ENCODE measurements at places on chromosomes 7 and 10.

DNA sequence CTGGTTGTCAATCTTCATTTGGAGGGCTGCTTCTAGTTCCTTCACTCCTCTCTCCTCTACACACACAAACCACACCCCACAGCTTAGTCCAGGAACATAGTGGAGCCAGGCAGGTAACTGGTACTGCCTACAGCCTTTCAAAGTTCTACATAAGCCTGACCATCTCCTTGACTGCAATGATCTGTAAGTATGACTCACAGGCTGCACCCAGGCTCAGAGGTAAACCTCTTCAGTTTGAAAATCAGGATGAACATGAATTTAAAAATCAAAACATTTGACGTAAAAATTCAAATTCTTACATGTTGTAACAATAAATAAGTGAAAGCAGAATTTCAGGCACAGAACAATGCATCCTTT lies 68.7 kb upstream of the C10orf120 start:
- DNase-seq, result no peak

DNA sequence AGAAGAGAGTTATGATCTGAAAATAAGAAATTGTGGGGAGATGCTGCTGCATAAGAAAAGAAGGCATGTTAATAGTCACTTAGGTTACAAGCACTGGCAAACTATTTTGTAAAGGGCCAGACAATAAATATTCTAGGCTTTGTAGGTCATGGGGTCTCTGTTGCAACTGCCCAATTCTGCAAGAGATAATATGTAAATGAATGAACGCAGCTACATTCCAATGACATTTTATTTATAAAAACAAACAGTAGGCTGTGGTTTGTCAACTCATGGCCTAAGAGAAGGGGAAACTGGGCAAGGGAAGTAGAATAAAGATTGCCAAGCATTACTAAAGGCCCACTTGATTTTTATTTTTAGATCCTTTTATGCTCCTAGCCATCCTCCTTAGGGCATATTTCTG lies 133.1 kb downstream of the RAPGEF5 start:
- DNase-seq, result no peak

DNA sequence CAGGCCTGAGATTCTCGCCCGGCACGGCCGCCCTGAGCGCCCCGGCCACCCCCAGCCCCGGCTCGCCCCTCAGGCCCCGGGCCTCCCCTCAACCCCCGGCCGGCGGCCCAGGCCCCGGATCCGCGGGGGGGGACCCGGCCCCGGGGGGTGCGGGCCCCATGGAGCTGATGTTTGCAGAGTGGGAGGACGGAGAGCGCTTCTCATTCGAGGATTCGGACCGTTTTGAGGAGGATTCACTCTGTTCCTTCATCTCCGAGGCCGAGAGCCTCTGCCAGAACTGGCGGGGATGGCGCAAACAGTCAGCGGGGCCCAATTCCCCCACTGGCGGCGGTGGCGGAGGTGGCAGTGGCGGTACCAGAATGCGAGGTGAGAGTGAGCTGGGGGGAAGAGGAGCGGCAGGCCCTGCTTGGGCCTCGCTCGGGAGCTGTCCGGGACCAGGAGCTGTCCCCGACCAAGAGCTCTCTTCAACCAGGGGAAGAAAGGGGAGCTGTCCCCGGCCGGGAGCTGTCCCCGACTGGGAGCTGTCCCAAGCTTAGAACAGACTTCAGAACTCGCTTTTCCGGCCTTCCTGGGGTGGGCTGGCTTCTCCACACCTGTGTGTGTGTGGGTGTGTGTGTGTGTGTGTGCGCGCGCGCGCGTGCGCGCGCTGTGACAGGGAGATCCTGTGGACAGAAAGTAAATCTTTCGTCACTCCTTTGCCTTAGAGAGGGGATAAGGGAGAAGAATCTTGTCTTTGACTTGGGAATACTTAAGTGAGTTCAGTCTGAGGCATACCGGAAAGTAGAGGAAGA lies 510 bp downstream of the ZSWIM8 start:
- no peak for DNase-seq

GRCh38 chr7:54898659-54899340 lies 120.0 kb upstream of the EGFR start:
- DNase-seq, result no peak

DNA sequence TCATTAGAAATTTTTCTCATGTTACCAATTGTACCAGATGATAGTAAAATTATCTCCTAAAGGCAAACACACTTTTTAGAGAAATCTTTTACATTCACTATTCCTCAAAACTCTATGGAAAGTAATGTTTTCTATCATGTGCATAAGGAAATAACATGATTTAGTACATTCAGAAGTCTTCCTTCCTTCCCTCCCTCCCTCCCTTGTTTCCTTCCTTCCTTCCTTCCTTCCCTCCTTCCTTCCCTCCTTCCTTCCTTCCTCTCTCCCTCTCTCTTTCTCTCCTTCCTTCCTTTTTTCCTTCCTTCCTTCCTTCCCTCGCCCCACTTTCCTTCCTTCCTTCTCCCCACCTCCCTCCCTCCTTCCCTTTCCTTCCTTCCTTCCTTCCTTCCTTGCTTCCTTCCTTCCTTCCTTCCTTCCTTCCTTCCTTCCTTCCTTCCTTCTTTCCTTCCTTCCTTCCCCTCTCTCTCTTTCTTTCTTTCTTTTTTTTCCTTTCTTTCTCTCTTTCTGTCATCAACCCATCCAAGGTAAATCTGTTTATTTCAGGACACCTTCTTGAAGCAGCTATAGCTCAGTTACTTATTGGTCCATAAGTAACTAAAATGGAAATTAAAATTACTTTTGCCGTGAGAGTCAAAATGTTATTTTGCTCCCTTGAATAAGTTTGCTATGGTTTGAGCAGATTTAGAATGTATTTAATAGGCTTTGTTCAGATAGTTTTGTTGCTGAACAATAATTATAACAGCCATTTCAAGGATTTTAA lies 197.9 kb downstream of the PLXDC2 start:
- no peak for DNase-seq

DNA sequence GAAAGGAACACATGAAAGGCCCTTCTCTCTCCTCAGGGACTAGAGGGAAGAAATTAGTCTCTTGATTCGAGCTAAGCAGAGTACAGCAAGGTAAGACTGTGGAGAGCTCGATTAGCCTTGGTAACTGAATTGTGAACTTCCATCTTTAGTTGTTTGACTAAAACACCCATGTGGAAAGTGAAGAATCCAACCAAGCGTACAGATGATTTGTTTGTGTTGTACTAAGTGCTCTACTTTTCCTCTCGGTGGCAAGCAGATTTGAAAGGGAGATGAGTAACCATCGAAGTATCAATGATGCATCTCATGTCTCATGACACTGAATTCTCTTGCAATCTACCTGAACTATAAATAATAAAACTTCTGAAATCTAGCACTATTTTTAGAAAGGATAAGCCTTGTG lies 80.7 kb downstream of the FZD1 start:
- DNase-seq, result no peak

- DNase-seq, result no peak
These were observed at the start of gene ANKRD30A for GRCh38 chr10:37125191-37125732. Gene ANKRD30A (plus strand): TSS chr10:37125598. CDS start chr10:37125788, 190 bp downstream.

- no peak for DNase-seq
These were observed 30.4 kb downstream of the PLAU start for GRCh38 chr10:73941300-73941699.

- DNase-seq, result no peak
These were observed 18.0 kb downstream of the VSIR start for GRCh38 chr10:71755179-71755879.

- no peak for DNase-seq
These were observed 16.3 kb upstream of the SLC29A4 start for GRCh38 chr7:5266191-5267028.

DNA sequence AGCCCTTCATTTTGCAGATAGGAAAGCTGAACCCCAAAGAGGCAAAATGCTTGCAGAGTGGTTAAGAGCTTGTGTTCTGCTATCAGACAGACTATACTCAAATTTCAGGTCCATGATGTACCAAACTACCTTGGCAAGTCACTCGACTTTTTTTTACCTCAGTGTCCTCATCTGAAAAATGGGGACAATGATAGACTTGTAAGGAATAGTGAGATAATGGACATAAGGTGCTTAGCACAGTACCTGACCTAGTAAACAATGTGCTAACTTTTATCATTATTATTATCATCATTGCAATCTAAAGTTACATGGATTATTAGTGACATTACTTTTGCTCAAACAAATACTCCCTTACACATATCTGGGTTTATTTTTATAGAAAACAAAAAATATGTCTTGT lies 79.4 kb upstream of the ARID5B start:
- DNase-seq, result no peak

- DNase-seq, result peak; percentile 39
These were observed 9.5 kb downstream of the FAM241B start for GRCh38 chr10:69639291-69640195.

DNA sequence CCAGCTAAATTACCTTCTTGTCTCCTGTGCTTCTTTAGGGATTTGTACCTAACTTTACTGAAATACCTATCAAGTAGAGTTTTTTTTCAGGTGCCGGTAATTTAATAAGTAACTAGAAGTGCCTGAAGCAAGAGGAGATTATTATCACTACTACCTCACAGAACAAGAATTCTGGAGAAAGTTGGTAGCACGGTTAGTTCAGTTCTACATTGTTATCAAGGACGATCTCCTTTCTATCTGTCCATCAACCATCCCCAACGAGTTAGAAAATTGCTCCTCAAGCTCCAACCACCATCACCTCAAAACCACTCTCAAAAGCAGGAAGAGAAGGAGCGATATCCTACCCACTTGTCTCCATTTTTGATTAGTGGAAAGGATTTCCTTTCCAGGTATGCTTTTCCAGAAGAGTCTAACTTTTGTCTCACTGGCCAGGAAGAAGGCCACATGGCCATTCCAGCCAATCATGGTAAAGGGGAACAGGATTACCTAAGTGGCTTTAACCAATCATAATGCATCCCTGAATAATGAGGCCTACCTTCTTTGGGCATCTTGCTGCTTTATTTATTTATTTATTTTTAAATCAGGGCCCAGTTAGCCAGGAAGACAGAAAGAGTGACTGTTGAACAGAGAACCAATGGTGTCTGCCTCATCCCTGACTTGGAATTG lies 265.2 kb downstream of the SNX13 start:
- DNase-seq, result no peak

GRCh38 chr10:25483999-25484398 lies 309.2 kb downstream of the GPR158 start:
- no peak for DNase-seq

DNA sequence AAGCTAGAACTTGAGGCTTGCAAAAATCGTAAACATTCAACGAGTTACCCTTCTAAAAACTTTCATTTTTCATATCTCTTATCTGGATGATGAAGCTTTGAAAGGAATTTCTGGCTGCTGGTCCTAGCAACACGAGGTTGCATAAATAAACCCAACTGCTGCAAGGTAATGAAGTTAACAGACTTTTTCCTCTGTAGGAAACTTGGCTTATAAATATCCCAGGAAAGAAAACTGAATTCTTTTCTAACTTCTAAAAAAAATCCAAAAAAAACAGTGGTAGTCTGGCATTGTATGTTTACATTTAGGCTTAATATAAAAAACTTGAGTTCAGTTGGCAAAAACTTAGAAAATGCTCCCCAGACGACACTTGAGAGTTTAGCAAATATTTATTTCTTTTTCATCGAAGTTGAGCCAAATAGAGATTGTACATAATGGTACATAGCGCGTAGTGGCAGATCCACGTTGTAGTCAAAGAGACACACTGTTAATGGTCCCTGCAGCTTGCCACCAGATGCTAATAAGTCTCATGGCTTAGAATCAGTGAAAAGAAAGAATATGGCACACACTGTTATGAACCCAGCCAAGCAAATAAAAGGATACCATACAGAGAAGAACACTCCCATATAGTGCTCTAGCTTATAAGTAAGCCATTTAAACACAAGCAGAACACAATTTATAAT lies 200.3 kb upstream of the PCLO start:
- no peak for DNase-seq

DNA sequence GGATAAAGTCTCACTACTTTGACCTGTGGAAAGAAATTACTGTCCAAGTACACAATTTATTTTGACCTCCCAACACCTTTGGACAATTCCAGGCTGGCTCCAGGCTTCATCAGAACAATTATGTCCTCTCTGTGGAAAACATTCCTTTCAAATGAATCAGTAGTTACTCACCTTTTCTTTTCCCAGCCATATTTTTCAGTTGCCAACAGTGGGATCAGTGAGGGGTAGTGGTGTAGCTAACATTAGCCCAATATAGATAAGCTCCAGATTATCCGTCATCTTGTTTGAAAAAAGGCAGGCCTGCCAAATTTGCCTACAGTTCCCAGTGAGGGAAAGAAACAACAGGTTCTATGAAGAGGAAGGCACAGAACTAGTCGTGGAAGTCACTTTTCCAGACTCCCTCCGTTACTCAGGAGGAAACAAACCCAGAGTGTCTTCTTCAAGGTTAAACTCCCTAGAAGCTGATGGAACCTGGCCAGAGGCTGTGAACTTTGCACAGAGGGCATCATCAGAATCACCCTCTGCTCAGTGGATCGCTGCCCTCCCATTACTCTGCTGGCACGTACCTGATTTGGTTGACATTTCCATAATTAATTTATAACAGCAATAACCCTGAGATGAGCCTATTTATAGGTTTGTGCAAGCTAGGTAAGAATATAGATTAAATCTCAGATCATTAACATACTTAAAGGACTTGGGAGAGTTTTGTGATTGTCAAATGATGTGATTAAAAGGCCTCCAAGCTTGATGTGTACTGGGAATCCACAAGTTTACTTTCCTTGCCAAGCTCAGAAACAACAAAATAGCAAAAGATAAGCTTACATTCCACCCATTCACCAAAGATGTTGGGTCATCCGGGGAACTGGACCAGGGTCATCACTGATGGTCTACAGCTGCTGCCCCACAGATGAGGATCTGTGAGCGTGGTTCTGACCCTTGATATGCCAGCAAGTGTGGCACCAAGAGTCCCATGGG lies 654.6 kb upstream of the GALNT17 start:
- DNase-seq, result no peak

DNA sequence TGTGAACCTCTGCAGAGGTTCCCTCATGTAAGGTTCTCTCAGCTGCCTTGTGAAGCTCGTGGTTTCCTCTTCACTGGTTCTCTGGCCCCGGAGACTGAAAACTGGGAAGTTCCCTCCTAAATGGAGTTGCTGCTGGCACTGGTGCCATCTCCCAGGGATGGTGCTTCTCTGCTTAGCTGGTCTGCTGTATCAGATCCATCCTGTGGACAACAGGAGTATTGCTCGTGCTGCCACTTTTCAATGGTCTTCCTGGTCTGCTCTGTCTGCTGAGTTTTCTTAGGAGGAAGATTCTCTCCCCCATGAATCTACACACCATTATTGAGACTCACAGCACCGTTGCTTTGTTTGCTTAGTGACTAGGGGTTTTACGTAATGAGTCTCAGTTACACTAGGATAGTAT lies 247.8 kb downstream of the OTUD1 start:
- DNase-seq, result no peak

GRCh38 chr10:81817596-81818170 lies 57.3 kb upstream of the NRG3 start:
- no peak for DNase-seq

Data from T-helper 2 cell (primary cell).